RWPE1 (cell line): ENCODE measurements at places on chromosomes 13 and 19.

- no peak for DNase-seq
Measured at GRCh38 chr13:54901316-54901715, 1872.7 kb downstream of the OLFM4 start.

- peak; percentile 8 for DNase-seq
Measured at GRCh38 chr13:80881942-80882445, 541.1 kb upstream of the SPRY2 start.

DNA sequence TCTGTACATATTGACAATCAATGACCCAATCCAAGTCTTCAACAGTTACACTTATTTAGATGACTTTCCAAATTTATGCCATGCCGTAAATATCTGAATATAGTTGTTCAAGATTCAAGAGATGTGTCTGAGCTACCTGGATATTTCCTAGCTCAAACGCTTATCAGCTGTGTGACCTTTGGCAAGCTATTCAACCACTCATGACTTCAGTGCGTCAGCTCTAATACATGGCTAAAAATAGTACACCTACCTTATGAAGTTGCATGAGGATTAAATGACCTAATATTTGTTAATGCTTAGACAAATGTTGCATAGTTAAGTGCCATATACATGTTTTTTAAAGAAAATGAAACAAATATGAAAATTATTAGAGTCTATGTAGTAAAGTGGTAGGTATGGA lies 704.1 kb downstream of the OLFM4 start:
- no peak for DNase-seq

GRCh38 chr13:20700288-20700687 lies 3.2 kb upstream of the IL17D start:
- no peak for DNase-seq

DNA sequence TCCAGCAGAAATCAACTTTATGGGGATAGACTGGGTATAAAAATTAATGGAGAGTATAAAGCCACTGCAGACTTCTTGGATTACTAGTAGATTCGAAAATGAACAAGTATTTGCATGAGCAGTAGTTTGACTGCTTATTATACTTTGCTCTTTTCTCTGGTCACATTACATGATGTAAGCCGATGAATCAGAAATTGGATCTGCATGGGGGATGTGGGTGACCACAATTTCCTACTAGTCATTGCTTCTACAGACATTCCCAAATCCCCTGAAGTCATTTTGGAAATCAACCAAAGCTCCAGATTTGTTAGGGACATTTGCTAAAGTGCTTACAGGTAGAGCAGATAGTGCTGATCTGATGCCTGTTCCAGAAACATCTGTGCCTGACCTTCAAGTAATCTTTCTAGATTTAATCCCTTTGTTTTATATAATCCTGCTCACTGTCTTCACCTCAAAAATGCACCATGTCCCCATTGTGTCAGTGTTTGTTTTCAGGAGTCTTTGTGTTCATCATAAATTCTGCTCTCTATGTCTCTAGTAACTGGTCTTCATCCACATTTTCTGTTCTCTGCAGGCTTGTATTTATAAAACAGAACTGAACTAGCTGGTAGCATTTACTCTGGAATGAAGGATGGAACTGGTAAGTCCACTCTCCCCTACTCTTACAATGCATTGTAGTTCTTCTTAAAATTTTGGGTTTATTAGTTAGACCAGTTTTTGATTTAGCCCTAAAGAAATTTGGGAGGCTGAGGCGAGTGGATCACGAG lies 201.5 kb upstream of the CSNK1A1L start:
- DNase-seq: peak; percentile 62

GRCh38 chr13:21050288-21051197 lies 10.8 kb downstream of the LATS2 start:
- DNase-seq: no peak

GRCh38 chr13:32042551-32042950 lies 11.0 kb downstream of the FRY start:
- DNase-seq: no peak

- DNase-seq: peak; percentile 30
Measured at GRCh38 chr13:37747071-37747612, 122.4 kb downstream of the TRPC4 start.

- DNase-seq: no peak
Measured at GRCh38 chr19:35973487-35973886, 21.5 kb upstream of the SDHAF1 start.

GRCh38 chr13:113226873-113227450 lies 17.5 kb downstream of the CUL4A start:
- DNase-seq: no peak

GRCh38 chr13:88464851-88465250 lies 793.7 kb downstream of the SLITRK5 start:
- DNase-seq: no peak

- DNase-seq: peak; percentile 38
Measured at GRCh38 chr13:26914624-26915023, 154.0 kb upstream of the GPR12 start.

DNA sequence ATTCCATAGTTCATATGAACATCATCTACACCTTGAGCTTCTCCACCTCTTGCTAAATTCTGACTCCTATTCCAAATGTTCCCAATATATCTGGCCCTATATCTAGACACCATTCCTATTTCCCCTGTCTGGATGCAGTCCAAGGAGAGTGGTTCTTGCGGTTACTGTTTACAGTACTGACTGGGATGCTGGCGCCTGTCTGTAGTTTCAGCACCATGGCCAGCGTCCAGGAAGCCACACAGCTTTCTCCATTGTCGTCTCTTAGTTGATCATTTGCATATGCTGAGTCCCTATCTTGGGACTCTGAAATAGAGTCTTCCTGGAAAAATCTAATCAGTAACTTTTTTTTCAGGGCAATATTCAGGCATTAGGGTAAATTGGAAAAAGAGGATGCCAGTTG lies 14.9 kb downstream of the LAIR2 start:
- peak; percentile 52 for DNase-seq

GRCh38 chr19:47471733-47472457 lies at the start of gene SLC8A2:
SLC8A2 (minus strand) TSS chr19:47471893; CDS start chr19:47466403, 5,490 bp downstream.
- peak; percentile 66 for DNase-seq

DNA sequence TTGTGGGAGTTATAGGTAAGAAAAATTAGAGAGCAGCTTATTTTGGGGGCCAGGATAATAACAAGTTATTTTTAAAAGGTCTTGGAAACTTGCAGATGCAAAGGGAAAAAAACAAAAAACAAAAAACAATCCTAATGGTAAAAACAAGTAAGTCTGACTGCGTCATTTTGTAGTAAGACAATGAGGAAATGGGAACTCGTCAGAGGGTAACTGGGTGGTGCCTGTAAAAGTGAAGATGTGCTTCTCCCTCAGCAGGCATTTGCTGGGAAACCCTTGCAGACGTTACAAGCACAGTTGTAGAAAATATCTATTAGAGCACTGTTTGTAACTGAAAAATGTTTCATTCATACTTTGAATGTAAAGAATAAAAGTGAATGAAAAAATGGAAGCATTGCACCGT lies 2.2 kb upstream of the TNFSF13B start:
- DNase-seq: no peak

DNA sequence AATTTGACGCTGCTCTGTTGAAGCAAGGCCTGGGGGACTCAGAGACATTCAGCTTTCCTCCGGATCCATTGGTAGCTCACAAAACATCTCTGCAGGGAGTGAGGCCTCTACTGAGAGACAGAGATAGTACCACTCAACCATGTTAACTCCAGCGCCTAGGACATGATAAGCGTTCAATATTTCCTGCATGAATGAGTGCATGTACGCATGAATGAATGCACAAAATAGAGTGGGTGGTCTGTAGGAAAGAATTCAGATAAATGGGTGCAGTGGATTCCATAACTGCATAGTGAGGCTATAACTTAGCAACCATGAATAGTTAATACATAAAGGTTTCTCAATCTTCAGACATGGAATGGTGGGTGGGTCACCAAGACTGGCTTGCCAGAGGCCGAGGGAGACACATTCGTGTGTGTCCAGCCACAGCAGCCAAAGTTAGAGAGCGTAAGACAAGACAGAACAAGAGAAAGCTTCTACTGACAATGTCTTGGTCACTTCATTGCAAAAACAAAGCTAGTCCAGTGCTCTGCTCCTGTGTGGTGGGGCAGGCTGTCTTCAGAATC lies 36.3 kb upstream of the RCBTB2 start:
- DNase-seq: no peak

GRCh38 chr13:31947105-31947504 lies 84.5 kb upstream of the FRY start:
- no peak for DNase-seq

DNA sequence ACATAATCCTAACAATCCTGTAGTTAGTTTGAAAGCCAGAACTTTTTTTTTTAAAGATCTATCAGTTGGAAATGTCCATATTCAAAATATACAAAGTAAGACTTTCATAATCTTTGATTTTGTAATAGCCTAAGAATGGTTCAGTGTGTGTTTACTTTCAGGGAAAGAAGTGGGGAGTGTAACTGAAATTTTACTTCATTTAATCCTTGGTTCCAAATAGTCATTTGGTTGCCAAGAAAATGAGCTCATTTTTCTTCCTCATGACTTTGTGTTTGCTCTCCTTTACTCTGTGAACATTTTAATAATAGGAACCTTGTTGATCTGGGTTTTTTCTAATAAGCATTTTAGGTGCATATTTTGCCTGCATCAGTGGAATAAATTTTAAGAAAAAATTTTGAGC lies 278.8 kb downstream of the SLITRK6 start:
- DNase-seq: no peak

DNA sequence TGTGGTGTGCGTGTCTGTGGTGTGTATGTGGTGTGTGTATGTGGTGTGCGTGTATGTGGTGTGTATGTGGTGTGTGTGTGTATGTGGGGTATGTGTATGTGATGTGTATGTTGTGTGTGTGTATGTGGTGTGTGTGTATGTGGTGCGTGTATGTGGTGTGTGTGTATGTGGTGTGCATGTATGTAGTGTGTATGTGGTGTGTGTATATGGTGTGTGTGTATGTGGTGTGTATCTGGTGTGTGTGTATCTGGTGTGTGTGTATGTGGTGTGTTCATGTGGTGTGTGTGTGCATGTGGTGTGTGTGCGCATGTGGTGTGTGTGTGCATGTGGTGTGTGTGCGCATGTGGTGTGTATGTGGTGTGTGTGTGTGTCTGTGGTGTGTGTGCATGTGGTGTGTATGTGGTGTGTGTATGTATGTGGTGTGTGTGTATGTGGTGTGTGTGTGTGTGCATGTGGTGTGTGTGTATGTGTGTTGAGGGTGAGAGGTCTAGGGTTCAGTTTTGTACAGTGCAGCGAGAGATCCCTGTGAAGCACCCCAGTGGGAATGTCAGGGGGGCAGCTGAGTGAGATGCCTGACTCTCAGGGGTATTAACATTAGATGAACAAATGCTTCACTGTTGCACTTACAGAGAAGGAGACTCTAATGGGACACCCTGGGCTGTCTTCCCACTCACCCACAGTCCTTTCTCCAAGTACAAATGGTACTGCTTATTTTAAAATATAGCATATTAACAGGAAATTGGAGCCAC lies 61.3 kb upstream of the MEDAG start:
- no peak for DNase-seq

GRCh38 chr13:91882918-91883317 lies 484.5 kb downstream of the GPC5 start:
- no peak for DNase-seq

DNA sequence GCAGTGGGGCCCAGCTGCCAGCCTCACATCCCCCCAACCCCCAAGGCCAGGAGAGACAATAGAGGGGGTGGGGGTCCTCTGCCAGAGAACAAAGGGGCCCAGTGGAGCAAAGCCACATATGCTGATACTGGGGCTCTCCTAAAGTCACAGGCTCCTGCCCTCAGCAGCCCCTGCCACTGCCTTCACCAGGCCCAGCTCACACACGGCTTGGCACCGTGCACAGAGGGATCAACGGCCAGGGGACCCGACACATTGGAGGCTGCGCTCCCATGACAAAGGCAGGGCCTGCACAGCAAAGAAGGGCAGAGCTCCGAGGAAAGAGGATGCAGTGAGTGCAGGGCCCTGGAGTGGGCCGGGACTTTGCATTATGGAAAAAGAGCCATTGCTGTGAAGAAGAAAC lies 146.4 kb downstream of the KDM4B start:
- no peak for DNase-seq

- DNase-seq: no peak
Measured at GRCh38 chr13:42671502-42671901, 97.5 kb downstream of the TNFSF11 start.

DNA sequence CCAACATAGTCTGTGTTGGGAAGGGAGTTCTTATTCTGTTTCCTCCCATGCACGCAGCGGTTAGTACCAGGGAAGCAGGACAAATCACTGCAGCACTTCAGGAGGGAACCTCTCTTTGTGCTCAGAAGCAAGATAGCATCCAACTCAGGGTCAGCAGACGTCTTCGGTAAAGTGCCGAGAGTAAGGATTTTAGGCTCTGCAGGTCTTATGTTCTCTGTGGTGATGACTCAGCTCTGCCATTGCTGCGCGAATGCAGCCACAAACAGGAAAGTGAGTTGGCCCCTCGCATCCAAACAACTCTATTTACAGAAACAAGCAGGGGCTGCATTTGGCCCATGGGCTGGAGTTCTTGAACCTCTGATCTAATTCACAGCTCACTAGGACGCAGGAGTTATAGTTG lies 122.1 kb upstream of the SPATA13 start:
- DNase-seq: no peak

- no peak for DNase-seq
Measured at GRCh38 chr19:33737681-33738371, 58.8 kb upstream of the KCTD15 start.

- no peak for DNase-seq
Measured at GRCh38 chr13:44474122-44474910, 100.7 kb downstream of the SERP2 start.

DNA sequence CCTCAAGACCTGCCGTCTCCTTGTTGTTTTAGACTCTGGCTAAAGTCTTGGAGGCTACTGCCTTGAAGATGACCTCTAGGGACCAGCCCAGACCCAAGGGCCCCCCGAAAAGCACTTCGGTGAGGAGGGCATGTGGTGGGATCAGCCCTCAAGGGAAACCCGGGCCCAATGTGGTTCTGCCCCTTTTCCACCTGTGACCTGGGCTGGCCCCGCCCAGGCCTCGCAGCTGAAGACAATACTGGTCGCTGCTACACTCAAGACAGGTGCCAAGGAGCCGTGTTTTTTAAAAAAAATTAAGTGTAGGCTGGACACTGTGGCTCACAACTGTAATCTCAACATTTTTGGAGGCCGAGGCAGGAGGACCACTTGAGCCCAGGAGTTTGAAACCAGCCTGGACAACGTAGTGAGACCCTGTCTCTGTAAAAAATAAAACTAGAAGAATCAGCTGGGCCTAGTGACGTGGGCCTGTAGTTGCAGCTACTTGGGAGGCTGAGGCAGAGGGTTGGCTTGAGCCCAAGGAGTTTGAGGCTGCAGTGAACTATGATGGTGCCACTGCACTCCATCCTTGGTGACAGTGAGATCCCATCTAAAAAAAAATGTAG lies 903 bp downstream of the TLE6 start:
- no peak for DNase-seq

DNA sequence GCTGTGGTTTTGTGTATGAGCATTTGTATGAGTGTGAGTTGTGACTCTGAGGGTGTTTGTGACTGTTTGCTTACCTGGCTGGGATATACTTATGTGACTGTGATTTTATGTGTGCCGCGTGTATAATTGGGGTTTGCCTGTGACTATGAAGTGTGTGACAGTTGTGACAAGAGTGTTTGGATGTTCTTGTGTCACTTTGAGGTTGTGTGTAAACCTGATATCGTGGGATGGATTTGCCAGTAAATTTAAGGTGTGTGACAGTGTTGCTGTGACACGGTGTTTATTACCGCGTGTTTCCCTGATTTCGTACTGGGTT lies 442 bp downstream of the ZNF420 start:
- DNase-seq: no peak
